ENCODE measurements at places on chromosomes 4 and X.

DNA sequence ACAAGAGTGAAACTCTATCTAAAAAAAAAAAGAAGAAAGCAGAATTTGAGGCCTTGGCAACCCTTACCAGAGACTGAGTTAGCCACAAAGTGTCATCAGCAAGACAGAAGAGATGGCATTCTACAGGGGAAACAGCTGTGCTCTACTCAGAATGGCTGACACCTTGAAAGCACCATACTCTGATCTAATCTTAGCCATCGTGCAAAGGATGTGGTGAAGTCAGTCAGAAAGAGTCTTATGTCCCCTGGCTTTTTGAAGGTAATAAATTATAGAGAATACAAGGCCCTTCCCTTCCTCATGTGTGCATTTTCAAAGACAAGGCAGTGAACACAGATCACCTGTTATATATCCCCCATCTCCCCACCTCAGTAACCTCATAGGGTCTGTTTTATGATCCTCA lies 13.2 kb downstream of the CLNK start:
- no peak for DNase-seq

GRCh38 chr4:108772402-108772801 lies 9.5 kb upstream of the ETNPPL start:
- no peak for DNase-seq

- no peak for DNase-seq
These were observed 5.1 kb upstream of the CXCL8 start for GRCh38 chr4:73735231-73735630.

GRCh38 chr4:122476126-122476525 lies 19.6 kb upstream of the IL2 start:
- no peak for DNase-seq

GRCh38 chr4:153639833-153640802 lies 44.0 kb upstream of the TLR2 start:
- peak; percentile 34 for DNase-seq
